CD4-positive, CD25-positive, alpha-beta regulatory T cell (primary cell): ENCODE measurements at places on chromosomes 16 and 17. TPM values are rescaled to one million over a fixed set of nuclear protein-coding genes. Genes with fewer than 3 reads are reported as not detected.

DNA sequence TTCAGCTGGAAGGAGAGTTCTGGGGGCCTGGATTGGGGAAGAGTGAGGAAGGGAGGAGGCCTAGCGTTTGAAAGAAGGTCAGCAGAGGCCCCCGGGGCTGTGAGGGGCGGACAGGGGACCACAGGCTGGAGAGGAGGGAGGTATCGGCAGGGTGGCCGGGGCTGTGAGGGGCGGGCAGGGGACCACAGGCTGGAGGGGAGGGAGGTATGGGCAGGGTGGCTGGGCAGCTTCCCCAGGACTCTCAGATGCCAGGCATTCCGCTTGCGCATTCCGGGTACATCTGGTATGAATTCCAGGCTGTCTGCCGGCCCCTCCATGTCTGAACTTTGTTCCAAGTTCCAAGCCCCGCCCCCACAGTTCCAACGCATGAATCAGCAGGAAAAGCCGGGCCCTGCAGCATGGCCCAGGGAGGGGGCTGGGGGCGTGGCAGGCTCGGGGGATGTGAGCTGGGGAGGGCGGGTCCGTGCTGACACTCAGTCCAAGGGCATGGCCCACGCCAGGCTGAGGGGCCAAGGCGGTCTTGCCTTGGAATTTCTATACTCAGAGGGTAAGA is 4.3 kb upstream of the TLCD2 start:
- H3K4me1 ChIP-seq = peaks cover 49% of the 10 kb centered on the region
- no peak for DNase-seq
- no peak overlapping the region for H3K4me3 ChIP-seq
- no peak overlapping the region for H3K27ac ChIP-seq
- H3K27me3 ChIP-seq = no peaks in the 10 kb centered on the region
- no peaks in the 10 kb centered on the region for H3K36me3 ChIP-seq

CCNF gene
- total RNA-seq = 6.8 TPM

DNA sequence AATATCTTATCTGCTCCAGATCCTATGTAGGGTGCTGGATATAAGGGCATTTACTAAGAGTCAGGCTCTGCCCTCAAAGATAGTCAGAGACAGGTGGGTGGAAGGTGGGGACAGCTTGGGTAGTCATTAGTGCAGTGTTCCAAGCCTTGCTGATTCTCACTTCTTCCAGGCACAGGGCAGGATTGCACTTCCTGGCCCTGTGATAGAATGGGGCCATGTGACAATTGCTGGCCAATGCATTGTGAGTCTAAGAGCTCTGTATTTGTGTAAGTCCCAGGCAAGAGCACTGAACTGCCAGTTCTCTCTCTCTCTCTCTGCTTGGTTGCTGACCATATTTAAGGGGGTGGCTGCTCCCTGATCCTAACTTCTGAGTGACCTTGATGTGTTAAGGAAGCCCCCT is 112.1 kb downstream of the C16orf78 start:
- no peaks in the 10 kb centered on the region for H3K27me3 ChIP-seq
- H3K4me3 ChIP-seq = no peak overlapping the region
- H3K27ac ChIP-seq = no peak overlapping the region
- H3K4me1 ChIP-seq = no peaks in the 10 kb centered on the region

- no peak overlapping the region for H3K27ac ChIP-seq
- no peak for DNase-seq
- no peaks in the 10 kb centered on the region for H3K27me3 ChIP-seq
- H3K36me3 ChIP-seq = no peaks in the 10 kb centered on the region
- no peak overlapping the region for H3K4me3 ChIP-seq
- H3K4me1 ChIP-seq = no peaks in the 10 kb centered on the region
Observed at GRCh38 chr16:78421181-78421708, 321.8 kb downstream of the WWOX start.

DNA sequence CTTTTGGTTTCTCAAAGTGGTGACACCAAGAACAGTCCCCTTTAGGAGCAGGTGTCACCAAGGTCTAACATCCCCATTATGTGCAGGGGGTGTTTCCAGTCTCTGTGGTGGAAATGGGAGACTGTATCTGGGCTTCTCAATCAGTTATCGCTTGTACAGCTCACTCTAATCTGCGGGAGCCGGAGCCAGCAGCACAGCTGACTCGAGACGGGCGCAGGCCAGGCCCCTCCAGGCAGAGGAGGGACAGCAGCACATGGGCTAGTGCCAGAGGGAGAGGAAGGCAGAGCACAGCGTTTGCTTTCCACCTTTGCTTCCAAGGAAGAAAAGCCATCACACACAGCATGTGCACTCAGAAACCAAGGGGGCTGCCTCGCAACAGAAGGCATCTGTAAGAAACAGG is 91.2 kb upstream of the CREBBP start:
- H3K4me1 ChIP-seq = no peaks in the 10 kb centered on the region
- DNase-seq = no peak
- H3K36me3 ChIP-seq = no peaks in the 10 kb centered on the region
- no peak overlapping the region for H3K27ac ChIP-seq

TOX3 gene
- total RNA-seq = not detected
